ENCODE measurements at places on chromosomes 3 and 15.

DNA sequence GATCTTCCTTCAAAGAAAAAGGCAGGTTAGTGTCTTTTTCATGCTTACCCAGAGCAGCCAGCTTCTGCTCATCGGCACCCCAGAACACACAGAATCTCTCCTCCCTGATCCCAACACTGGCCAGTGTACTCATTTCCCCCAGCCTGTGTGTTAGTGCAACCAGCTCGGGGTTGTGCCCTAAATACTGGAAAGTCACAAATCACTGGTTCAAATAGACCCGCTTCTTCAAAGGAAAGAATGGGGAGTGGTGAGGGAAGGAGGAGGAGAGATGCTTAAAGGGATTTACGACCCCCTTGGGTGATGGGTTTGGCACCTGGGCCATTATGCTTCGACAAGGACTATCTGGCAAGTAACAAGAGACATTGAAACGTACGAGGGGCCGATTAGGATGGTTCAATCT is 114.0 kb downstream of the FOXB1 start:
- no peak overlapping the region for H3K4me3 ChIP-seq
- H3K27me3 ChIP-seq, result peaks cover 4% of the 10 kb centered on the region
- H3K4me1 ChIP-seq, result no peaks in the 10 kb centered on the region
- no peak overlapping the region for H3K27ac ChIP-seq

DNA sequence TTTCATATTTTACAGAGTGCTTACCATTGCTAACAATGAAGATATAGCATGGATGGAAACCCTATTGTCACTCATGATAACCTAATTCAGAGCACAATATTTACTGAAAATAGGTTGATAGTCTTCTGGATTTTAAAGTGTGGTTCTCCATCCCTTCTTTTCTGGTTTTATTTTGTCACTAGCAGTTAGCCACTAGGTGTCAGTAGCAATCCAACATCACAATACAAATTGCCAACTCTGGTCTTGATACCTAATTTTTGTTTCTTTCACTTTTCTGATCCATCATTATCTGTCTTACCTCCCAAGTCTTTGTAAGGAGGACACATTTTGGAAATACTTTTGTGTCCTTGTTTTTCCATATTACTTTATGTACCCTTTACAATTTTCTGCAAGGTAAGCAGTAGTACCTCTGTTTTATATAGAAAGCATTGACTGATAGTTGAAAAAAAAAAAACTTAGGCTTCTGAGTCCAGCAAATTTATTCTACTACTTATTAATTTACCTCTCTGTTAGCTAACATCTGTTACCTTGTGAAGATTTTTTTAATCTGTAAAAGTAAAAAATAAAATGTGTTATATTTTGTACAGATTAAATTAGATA is 28.3 kb upstream of the CRYBG3 start:
- H3K27ac ChIP-seq, result no peak overlapping the region
- no peaks in the 10 kb centered on the region for H3K4me1 ChIP-seq
- DNase-seq, result peak; percentile 81

GRCh38 chr15:66966256-66966655 is 99.1 kb upstream of the SMAD3 start:
- H3K36me3 ChIP-seq, result no peaks in the 10 kb centered on the region
- H3K27me3 ChIP-seq, result no peaks in the 10 kb centered on the region
- H3K4me1 ChIP-seq, result no peaks in the 10 kb centered on the region
- peak; percentile 27 for DNase-seq
- no peak overlapping the region for H3K4me3 ChIP-seq

GRCh38 chr3:140134231-140134965 is 199.4 kb downstream of the CLSTN2 start:
- DNase-seq, result no peak
- H3K27me3 ChIP-seq, result no peaks in the 10 kb centered on the region

GRCh38 chr15:51199541-51199940 is 104.8 kb upstream of the TNFAIP8L3 start:
- H3K27ac ChIP-seq, result no peak overlapping the region
- H3K4me3 ChIP-seq, result no peak overlapping the region
- H3K4me1 ChIP-seq, result no peaks in the 10 kb centered on the region
- peaks cover 7% of the 10 kb centered on the region for H3K27me3 ChIP-seq

GRCh38 chr3:141737678-141738021 is 448 bp upstream of the RNF7 start:
- H3K27ac ChIP-seq, result no peak overlapping the region
- DNase-seq, result no peak
- H3K36me3 ChIP-seq, result no peaks in the 10 kb centered on the region
- H3K27me3 ChIP-seq, result no peaks in the 10 kb centered on the region
- H3K4me1 ChIP-seq, result peaks cover 33% of the 10 kb centered on the region

DNA sequence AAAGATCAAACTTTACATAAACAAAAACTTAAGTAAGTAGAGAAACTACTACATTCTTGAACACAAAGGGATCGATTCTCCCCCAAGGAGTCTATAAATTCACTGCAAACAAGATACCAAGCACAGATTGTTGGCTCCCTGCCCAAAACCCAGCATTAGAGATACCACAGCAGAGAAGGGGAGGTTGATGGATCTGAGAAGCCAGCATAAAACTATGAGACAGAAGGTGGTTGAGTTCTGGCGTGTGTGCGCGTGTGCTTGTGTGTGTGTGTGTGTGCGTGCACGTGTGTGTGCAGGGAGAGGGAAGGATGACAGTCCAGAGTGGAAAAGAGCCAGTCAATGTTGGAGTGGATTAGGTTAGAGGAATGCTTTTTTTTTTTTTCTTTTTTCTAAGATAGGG is 143.2 kb upstream of the PRR20G start:
- H3K36me3 ChIP-seq, result no peaks in the 10 kb centered on the region
- DNase-seq, result peak; percentile 13
- no peak overlapping the region for H3K4me3 ChIP-seq
- no peak overlapping the region for H3K27ac ChIP-seq
- H3K27me3 ChIP-seq, result peaks cover 55% of the 10 kb centered on the region

DNA sequence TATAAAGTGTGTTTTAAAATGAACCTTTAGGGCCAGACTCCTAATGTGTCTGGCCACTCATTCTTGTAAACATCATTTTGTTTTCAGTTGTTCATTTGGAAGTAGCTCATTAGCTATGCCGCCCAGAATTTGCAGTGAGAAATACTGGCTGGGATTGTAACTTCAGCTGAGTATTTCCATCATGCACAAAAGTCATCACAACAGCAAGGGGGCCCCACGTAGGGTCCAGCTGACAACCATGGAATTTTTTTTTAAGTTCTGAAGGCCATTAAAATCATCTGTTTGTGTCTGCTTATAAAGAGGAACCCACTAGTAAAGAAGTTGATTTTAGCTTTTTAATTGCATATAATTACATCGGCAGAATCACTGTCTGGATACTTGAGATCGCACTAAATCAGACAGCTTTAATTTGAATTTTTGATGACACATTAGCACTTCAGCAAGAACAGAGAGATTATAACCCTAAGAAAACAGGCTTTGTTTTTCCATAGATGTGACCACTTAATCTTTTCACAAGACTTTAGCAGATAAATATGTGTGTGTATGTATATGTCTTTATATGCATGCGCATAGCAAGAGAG is 46.3 kb upstream of the SKOR1 start:
- DNase-seq, result peak; percentile 33
- H3K27me3 ChIP-seq, result no peaks in the 10 kb centered on the region
- peaks cover 7% of the 10 kb centered on the region for H3K36me3 ChIP-seq
- H3K4me3 ChIP-seq, result no peak overlapping the region
- H3K27ac ChIP-seq, result no peak overlapping the region

DNA sequence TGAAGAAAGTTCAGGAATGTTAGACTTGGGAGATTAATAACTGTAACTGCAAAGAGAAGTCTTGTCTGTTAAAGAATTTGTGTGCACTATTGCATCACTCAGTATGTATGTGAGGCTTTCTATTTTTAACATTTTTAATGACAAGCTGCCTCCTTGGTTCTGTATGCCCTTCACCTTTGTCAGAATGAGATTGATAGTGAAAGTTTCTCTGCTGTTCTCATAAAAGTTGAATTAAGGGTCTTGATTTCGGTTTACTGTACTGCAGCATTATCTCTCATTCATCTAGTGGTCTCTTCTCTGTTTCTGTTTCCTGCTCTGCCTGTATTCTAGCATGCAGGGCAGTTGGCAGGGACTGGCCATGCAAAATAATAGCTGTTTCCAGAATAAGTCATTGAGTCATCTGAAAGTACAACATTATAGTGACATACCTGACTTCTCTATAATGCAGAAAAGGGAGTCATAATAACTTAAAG is 454.9 kb downstream of the IL5RA start:
- no peak for DNase-seq
- H3K36me3 ChIP-seq, result no peaks in the 10 kb centered on the region
- no peaks in the 10 kb centered on the region for H3K4me1 ChIP-seq
- H3K4me3 ChIP-seq, result no peak overlapping the region
- H3K27ac ChIP-seq, result no peak overlapping the region
- H3K27me3 ChIP-seq, result no peaks in the 10 kb centered on the region

- H3K4me1 ChIP-seq, result peaks cover 7% of the 10 kb centered on the region
- DNase-seq, result peak; percentile 5
- peaks cover 9% of the 10 kb centered on the region for H3K27me3 ChIP-seq
- H3K4me3 ChIP-seq, result no peak overlapping the region
- no peaks in the 10 kb centered on the region for H3K36me3 ChIP-seq
- H3K27ac ChIP-seq, result no peak overlapping the region
These were observed 170.5 kb downstream of the PYDC2 start for GRCh38 chr3:191631496-191631895.

DNA sequence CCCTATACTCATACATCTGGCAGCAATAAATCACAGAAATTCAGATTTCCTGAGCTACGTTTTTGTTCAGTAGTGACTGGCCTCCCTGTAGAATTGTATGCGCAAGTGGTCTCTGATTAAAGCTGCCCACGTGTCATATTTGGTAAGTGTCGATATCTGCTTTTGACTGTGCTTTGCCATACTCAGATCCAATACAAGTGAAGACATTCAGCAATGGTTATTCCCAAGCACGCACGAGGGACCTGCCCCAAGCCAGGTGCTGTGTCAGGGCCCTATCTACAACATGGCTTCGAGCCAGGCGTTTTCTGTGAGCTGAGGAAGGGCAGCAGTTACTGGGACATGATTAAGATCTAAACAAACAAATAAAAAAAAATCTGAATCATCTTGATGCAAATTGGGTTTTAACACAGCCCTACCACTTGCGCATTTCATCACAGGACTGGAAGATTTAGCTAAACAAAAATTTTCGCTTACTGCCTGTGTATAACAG is 47.2 kb upstream of the ICE2 start:
- no peaks in the 10 kb centered on the region for H3K36me3 ChIP-seq
- DNase-seq, result no peak
- no peak overlapping the region for H3K4me3 ChIP-seq
- no peaks in the 10 kb centered on the region for H3K27me3 ChIP-seq
- no peak overlapping the region for H3K27ac ChIP-seq

DNA sequence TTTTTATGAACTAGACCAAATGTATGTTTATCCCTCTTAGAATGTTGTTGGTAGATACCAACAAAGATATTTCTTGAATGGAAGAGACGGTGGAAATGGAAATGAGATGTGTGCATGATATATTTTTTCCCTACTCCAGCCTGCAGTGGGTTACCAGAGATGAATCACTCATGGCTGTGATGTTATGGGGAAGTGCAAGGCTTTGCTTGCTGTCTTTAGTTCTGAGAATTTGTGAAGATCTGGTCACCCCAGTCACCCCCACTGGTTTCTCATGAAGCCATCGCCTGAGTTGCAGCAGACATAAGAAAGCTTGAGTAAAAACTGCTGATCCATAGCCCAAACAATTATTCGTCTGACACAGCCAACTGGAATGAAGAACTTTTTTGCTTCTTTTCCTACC is 78.1 kb upstream of the EOMES start:
- H3K36me3 ChIP-seq, result no peaks in the 10 kb centered on the region
- H3K27me3 ChIP-seq, result no peaks in the 10 kb centered on the region
- no peak for DNase-seq

All from common myeloid progenitor, CD34-positive (primary cell).